ENCODE measurements at places on chromosomes 12 and 14.

DNA sequence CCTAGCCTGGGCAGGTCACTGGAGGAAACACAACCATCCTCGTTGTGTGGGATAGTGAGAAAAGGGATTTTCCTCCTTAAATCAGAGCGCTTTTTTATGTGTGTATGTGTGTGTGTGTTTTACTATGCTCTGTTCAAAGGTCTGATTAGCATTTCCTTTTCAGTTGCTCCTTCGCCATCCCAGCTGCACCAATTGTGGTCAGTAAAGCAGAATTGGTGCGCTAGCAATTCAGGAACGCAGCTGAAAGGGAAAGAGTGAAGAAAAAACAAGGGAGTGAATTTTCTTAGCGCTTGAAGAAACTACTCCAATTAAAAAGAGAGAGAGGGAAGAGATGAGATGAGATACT lies 173.3 kb upstream of the PARP11 start:
- no peak for DNase-seq

- DNase-seq, result no peak
Observed at GRCh38 chr14:61641914-61642613, 53.2 kb upstream of the HIF1A start.

DNA sequence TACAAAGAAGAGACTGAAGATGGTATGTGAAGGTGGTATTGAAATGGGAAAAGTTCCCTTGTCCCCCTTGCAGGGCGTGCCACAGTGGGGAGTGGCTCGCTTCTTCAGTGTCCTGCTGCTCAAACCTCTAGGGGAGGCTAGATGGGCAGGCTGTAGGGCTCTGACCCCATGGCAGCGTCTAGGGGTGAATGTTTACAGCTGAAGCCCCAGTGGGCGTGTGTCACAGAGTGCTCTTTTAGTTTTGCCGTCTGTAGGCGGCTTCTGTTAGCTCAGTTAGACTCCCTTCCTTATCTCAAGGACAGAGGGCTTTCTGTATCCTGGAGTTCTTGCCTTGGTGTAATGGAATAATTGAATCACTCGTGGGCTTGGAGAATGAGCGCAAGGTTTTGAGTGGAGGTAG lies 266.2 kb downstream of the RAD51B start:
- no peak for DNase-seq

GRCh38 chr14:89406941-89407340 lies 10.1 kb downstream of the FOXN3 start:
- no peak for DNase-seq

- no peak for DNase-seq
Observed at GRCh38 chr12:108856428-108857157, 790 bp downstream of the SSH1 start.

- DNase-seq, result no peak
Observed at GRCh38 chr12:109927622-109928021, 27.5 kb downstream of the TCHP start.

- DNase-seq, result no peak
Observed at GRCh38 chr14:60094306-60094897, 2.7 kb downstream of the PCNX4 start.

- no peak for DNase-seq
Observed at GRCh38 chr12:3641428-3642018, 111.4 kb downstream of the CRACR2A start.

Measured in GDM1 (cell line).